Putamen (tissue), 1 donor: ENCODE measurements at places on chromosomes 6 and 20.

DNA sequence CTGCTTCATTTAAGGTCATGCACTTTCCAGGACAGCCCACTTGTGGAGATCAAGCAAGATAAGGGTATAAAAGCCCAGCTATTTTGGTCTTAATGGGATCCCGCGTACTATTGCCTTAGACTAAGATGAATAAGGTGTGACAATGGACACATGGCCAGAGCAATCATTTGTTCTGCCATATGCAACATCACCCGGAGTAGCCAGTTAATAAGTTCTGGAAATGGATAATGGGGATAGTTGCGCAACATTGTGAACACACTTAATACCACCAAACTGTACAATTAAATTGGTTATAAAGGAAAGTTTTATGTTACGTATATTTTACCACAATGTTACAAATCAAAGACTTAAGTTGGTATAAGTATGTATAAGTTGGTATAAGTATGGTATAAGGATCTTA lies 674.5 kb downstream of the HDGFL1 start:
- no peak for DNase-seq

DNA sequence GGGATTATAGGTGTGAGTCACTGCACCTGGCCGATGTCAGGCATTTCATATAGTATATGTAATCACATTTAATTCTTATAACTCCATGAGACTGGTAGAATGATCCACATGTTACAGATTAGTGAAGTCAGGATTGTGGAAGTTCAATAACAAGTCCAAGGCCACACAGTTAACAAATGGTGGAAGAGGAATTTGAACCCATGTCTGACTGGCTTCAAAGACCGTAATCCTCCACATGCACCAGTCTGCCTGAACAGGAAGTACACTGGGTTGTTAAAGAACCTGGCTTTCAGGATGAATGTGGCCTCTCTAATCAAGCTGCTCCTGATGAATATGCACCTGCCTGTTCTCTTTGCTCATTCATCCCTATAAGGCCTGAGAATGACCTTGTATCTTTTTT lies 122.0 kb upstream of the HDAC2 start:
- no peak for DNase-seq

DNA sequence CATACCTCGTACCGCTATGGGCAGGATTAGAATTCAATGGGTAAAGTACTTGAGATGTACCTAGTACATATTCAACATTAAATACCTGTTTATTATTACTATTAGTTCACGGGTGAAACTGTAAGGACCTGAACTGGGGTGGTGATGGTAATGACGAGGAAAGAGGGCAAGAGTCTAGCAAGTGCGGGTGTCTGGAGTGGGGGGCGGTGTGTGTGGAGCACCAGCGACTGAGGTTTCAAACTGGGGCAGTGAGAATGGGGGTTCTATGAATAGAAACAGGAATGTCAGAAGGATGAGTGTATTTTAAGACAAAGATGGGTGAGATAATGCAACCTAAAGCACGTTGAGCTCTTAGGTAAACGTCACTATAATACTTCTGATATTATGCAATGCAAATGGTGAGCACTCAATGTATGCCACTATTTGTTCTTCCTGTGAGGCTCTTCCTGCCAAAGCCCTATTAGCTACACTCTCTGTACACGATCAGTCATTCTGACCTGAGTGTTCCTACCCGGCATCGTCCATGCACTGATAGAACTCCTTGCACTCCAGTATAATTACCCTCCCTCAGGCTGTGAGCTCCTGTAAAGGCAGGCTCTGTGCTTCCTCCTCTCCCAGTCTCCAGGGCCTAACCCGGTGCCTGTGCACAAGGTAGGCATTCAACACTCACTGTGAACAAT lies 55.0 kb downstream of the ALDH5A1 start:
- peak; percentile 60 for DNase-seq

- DNase-seq, result peak; percentile 70
These were observed 46.9 kb upstream of the ENPP5 start for GRCh38 chr6:46217671-46218131.

DNA sequence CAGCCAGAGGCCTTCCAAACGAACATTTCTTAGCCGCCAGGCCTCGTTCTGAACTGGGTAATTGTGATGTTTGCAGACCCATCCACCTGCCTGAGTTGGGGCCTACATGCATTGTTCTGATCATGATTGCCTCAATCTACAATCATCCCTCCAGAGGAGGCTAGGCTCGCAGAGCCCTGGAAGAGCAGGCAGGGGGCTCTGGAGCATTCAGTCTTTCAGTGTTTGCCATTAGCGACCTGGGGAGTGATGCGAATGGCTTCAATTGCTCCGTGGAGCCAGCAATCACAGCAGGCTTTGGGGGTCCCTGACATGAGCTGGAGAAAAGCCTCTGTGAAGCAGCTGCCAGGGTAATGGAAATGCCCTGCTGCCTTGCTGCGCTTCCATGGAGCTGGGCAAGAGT lies 22.0 kb downstream of the SNAP25 start:
- no peak for DNase-seq

DNA sequence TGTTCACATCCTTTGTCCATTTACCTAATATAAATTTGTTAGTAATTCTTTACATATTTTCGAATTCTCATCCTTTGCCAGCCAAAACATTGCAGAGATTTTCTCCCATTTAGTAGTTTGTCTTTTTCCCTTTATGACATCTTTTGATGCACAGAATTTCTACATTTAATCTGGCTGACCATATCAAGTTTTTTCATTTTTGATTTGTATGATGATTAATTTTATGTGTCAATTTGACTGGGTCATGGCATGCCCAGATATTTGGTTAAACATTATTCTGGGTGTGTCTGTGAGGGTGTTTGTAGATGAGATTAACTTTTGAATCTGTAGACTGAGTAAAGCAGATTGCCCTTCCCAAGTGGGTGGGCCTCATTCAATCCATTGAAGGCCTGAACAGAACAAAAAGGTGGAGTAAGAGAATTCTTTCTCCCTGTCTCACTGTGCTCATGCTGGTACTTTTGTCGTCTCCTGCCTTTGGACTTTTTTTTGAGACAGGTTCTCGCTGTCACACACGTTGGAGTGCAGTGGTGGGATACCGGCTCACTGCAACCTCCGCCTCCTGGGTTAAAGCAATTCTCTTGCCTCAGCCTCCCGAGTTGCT lies 72.1 kb upstream of the EPB41L1 start:
- DNase-seq, result no peak

DNA sequence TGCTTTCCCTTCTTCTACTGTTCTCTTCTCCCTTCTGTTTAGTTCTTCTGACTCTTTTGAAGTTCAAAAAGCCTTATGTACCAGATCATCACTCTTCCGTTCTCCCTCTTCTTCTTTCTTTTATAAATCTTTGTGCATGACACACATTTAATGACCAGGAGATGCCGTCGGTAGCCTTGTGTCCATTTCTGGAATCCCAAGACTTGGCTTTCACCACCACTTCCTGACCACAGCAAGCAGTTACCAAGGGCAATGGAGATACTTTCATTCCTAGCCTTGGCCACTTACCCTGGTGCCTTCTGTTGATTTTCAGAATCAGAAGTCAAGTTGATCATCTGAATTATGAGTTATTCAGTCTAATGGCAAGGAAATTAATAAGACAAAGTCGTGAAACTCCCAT lies 268.5 kb upstream of the QKI start:
- DNase-seq, result no peak

GRCh38 chr20:37526839-37527637 lies 638 bp downstream of the BLCAP start:
- no peak for DNase-seq

DNA sequence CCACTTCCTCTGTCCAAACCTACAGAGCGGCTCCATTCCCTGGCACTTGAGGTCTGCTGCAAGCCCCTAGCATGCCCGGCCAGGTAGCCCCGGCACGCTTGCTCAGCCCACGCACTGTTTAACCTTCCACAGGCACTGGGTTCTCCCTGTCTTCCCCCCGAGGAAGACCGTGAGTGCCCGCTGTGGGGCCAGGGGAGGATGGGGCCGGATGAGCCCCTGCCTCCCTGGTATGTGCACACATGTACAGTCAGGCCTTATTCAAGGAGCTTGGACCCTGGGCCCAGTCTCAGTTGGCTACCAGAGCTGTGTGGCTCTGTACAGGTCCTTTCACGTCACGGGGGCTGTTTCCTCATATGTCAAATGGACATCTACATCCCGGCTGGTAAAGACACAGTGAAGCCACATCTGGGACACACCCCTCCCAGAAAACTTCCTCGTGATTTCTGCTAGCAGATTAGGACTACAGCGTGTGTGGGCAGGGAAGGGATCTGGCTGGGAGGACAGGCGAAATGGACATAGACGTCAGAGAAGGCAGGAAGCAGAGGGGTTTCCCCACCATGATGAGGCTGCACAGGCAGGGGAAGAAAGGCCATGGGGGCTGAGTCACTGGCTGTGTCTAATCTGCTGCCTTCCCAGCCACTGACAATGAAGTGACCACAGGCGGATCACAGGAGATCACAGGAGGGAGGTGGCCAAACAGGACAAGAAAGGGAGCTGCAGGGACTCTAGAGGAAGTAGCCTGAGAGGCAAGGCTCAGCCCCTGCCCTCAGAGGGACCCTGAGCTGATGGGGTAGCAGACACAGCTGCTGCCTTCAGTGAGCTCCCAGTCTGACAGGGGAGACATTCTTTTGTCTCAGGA lies 62.9 kb downstream of the MRPL14 start:
- DNase-seq, result no peak

GRCh38 chr6:128425856-128426255 lies 94.5 kb downstream of the PTPRK start:
- no peak for DNase-seq

DNA sequence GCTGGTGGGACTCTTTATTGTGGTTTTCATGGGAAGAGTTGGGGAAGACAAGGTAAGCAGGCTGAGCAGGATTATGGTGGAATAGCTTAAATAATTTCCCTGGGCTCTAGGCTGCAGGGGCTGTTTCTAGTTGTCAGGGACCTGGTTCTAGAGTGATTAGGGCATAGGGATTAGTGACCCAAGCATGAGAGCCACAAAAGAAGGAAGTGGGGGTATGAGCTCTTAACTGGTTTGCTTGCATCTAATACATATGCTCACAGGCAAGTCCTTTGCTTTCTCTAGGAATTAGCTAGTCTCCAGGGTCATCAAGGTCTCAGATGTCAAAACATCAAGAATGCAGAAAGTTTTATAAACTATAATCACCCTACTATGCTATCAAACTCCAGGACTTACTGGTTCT lies 67.5 kb upstream of the NRN1 start:
- no peak for DNase-seq

DNA sequence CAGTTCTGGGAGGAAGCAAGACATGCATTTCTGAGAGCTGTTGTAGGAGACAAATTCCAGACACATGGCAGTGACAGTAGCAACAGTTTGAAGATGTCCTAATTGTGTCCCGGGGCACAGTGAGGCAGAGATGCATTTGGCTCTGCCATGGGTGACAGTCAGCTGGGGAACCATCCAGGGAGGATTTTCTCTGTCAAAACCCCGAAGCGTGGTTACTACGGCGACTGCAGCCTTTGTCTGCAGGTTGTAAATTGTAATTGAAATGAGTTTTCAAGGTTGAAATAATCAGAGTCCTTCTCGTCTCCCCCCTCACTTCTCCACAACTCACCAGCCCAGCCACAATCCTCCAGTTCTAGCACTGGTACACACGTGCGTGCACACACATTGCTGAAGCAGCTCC lies 100.1 kb downstream of the GRM4 start:
- no peak for DNase-seq

DNA sequence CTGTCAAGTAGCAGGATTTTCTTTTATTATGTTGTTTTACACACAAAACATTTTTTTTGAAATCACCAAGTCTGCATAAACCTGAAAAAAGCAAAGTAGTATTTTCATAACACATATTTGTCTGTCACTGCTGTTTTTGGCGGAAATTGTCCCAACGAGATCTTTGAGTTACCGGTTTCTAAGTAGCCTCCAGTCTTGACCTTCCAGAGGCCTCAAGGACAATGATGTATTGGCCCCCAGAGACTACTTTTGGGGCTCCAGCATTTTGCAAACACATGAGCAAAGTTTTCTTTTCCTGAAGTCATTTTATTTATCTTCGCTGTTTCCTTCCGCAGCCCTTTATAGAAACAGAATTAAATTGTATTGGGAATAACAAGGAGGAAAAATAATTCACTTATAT lies 862.6 kb downstream of the KIF16B start:
- DNase-seq, result no peak

- no peak for DNase-seq
These were observed 87.0 kb downstream of the CD164 start for GRCh38 chr6:109295109-109295773.

DNA sequence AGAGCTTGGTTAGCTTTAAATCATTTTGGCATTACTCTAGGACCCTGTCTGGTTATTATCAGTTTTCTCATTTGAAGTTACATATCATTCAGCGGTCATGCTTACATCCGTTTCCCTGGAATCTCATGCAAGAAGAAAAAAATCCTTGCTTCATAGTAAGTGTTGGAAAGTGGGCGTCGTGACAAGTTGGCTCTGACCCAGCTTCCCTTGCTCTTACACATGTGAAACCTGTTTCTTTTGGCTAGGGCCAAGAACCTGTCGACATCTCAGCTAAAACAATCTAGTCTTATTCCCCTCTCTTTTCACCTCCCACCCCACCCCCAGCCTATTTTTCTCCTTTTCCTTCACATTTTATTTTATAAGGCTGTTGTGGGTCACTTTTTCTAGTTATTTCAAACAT lies 45.5 kb downstream of the ANKS1A start:
- DNase-seq, result peak; percentile 32

GRCh38 chr6:145534989-145535388 lies 200.3 kb downstream of the EPM2A start:
- no peak for DNase-seq

DNA sequence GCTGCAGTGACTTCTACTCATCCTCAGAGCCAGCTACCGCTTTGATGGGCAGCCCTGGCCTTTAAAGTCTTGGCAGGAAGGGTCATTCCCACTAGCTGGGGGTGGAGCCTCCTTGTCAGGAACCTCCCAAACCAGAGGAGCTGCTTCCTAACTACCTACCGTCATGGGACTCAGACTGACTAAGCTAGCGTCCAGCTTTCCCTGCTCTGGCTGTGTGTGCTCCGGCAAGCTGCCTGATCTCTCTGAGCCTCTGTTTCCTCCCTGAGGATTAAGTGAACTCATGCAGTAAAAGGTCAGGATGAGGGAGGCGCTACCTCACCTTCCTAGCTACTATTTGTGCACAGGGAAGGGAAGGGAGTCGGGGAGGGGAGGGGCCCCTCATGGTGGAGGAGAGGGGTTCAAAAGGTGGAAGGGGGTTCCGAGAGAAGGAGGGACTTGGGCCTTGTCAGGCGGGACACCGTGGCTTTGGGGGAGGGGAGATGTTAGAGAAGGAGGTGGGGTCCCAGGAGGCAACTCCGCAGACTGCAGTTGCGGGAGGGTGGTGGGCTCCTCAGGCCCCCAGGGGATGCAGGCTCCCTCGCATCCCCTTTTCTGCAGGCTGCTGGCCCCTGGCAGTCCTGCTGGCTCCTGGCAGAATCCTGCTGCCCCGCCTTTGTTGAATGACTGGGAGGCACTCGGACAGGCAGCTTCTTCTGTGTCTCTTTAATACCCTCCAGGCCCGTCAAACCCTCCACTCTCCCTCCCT lies 9.8 kb downstream of the DUSP15 start:
- no peak for DNase-seq
